Urinary bladder (tissue), 4 donors: ENCODE measurements at places on chromosomes 12 and 14. TPM values are rescaled to one million over a fixed set of nuclear protein-coding genes. Genes with fewer than 3 reads are reported as not detected.

Gene SLC5A8
- total RNA-seq: 0.42 TPM

Gene CRACR2A
- total RNA-seq: 6.2 TPM

Gene NRXN3
- total RNA-seq: 3.9 TPM

Gene L3HYPDH
- 58.3 TPM for total RNA-seq

Gene HPD
- total RNA-seq: not detected

Gene LRTM2
- total RNA-seq: not detected

Gene SENP1
- 38.2 TPM for total RNA-seq

Gene KLRC4
- total RNA-seq: 0.37 TPM

Gene CLECL1
- total RNA-seq: not detected

Gene EEF1AKMT3
- total RNA-seq: 11.9 TPM

Gene NPFF
- total RNA-seq: not detected

Gene GRIN2B
- total RNA-seq: 1.7 TPM

Gene SCNN1A
- 5.7 TPM for total RNA-seq

Gene NKX2-1
- total RNA-seq: not detected

Gene OTUB2
- total RNA-seq: 2.0 TPM

Gene OR11H12
- total RNA-seq: not detected

Gene SDR9C7
- total RNA-seq: not detected

Gene KRT8
- total RNA-seq: 96.2 TPM

Gene TMEM63C
- 0.85 TPM for total RNA-seq

Gene C12orf50
- total RNA-seq: 0.26 TPM

Gene TRAFD1
- total RNA-seq: 36.9 TPM
